Fibroblast of skin of left quadriceps (primary cell): ENCODE measurements at places on chromosomes 2 and 18.
A peak's percentile ranks its signal among the peaks of the same experiment; 100 is the strongest.

GRCh38 chr2:237097911-237098702 is 12.4 kb downstream of the COPS8 start:
- peak; percentile 75 for DNase-seq

- DNase-seq: peak; percentile 86
Measured at GRCh38 chr18:59899298-59900221, at the start of gene PMAIP1. TSS of gene PMAIP1 (plus strand) at chr18:59899996. CDS start at chr18:59900178, 182 bp downstream.

DNA sequence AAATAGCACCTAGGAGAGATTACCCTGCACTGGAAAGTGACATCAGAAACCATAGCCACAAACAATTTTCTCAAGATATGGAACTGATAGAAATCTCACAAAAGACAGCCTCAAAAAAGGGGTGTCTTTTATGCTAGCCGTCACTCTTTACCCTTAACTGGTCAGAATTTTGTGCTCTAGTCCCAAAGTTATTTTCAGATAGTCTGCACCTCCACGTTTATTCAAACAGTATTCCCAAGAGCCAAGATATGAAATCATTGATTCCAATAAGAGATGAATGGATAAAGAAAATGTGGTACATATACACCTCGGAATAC is 23.5 kb upstream of the PMAIP1 start:
- DNase-seq: no peak

GRCh38 chr18:75063615-75064512 is 145.1 kb downstream of the PTGR3 start:
- DNase-seq: no peak
